ENCODE measurements at places on chromosomes 4 and X. TPM values are rescaled to one million over a fixed set of nuclear protein-coding genes. Genes with fewer than 3 reads are reported as not detected.

GRCh38 chr4:140851032-140851636 lies 94.9 kb upstream of the TBC1D9 start:
- no peaks in the 10 kb centered on the region for H3K4me1 ChIP-seq
- H3K27me3 ChIP-seq = peaks cover 2% of the 10 kb centered on the region

RBMXL3 gene
- not detected for total RNA-seq

NAP1L2 gene
- total RNA-seq = 1.8 TPM

GRCh38 chr4:126364311-126364911 lies 1049.7 kb downstream of the FAT4 start:
- H3K36me3 ChIP-seq = no peaks in the 10 kb centered on the region
- DNase-seq = no peak
- H3K4me3 ChIP-seq = no peak overlapping the region
- no peaks in the 10 kb centered on the region for H3K4me1 ChIP-seq

FAM9A gene
- total RNA-seq = not detected
